ENCODE measurements at places on chromosomes 13 and 19. TPM values are rescaled to one million over a fixed set of nuclear protein-coding genes. Genes with fewer than 3 reads are reported as not detected.

Gene DENND1C
- 0.78 TPM for total RNA-seq

Gene SLC25A42
- total RNA-seq, result 14.9 TPM

GRCh38 chr13:50124536-50125303, 109.5 kb downstream of the KCNRG start:
- peak; percentile 98 for DNase-seq

- peak; percentile 64 for DNase-seq
These were observed 57.6 kb upstream of the URI1 start for GRCh38 chr19:29884466-29884865.

Gene FCAR
- total RNA-seq, result 0.70 TPM

Gene GJB2
- total RNA-seq, result 0.46 TPM

Gene BEST2
- not detected for total RNA-seq

DNA sequence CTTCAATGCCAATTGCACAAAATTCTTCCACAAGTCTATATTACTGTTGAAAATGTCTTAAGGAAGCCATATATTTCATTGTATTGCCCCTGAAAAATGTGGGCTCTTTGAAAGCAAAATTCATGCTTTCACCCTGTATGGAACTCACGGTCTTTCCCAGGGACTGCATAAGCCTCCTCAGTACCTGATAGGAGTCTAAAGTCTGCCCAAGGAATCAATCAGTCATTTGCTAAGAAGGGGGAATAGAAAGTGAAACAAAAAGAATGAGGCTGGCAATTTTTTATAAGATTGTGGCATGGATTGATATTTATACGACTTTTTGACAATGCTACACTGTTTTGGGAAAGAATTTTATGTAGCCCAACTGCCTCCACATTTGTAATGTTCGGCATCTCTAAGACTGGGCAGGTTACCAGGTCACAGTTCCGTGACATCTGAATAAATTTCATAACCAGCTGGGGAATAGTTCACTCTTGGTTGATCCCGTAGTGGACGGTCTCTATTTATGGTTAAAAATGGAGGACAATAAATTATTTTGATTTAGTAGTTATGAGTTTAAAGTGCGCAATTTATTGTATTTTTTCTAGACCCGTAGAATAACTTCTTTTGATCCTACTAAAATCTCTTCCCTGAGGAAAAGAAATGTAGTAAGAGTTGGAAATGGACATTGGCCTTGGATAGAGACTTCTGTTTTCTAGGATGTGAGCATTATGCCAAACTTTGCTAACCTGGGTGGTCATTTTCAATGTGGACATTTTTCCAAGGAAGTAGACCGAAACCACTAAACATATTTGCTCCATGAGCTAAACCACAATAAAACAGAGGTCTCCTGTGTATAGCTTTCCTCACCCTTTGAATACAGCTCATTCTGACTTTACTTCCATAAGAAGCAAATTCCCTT, 1585.4 kb downstream of the EFNB2 start:
- no peak for DNase-seq

- no peak for DNase-seq
These were observed 56.8 kb downstream of the TNFSF13B start for GRCh38 chr13:108326309-108326708.

DNA sequence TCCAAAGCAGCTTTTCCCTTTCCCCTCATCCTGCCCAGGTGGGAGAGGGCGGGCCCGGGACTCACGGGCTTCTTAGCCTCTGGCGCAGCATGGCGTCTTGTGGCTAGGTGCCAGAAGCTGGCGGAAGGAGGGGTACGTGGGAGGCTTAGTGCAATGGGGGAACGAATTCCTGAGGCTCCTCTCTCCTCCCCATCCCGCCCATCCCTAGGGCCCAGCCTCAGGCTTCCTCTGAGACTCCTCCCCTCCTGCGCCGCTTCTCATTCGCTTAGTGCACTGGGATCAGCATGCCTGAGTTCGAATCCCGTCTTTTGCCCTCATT, 297.8 kb downstream of the ZNF536 start:
- DNase-seq, result no peak

- no peak for DNase-seq
These were observed 1.9 kb downstream of the KLF12 start for GRCh38 chr13:74132152-74132775.

DNA sequence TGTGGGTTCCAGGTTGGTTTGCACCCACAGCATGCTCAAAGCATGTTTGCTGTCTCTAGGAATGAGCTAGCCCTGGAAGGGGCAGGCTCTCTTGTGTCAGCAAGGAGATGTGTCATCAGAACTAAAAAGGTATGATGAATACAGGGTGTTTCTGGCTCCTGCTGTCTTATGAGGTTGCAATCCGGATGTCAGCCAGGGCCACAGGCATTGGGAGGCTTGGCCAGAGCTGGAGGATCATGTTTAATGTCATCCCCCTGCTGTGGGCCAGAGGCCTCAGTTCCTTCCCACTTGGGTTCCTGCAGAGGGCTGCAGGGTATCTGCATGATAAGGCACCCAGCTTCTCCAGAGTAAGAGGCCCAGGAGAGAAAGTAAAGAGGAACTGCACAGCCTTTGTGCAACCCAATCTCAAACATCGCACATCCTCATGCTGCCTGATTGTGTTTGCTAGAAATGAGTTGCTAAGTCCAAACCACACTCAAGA, 193.6 kb downstream of the COL4A1 start:
- no peak for DNase-seq

Gene LACC1
- total RNA-seq, result 8.7 TPM

DNA sequence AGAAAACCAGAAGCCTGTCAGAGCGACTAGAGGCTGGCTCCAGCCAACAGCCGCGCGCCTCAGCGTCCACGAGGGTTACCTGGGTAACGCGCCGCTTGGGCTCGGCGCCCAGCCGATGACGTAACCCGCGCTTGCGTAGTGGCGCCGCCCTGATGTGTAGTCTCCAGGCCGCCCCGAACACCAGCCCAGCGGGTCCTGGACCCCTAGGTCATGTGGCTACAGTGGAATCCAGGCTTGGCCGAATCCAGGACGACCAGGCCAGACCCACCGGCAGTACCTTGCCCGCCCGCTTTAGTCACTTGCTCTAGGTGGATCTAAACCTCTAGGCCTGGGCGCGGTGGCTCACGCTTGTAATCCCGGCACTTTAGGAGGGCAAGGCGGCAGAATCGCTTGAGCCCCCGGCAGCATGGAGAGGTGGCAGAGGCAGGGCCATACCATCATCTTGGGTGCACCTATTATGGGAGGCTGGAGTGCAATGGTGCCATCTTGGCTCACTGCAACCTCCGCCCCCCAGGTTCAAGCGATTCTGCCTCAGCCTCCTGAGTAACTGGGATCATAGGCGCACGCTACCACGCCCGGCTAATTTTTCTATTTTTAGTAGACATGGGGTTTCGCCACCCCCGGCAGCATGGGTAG, 7.2 kb upstream of the ZNF606 start:
- peak; percentile 91 for DNase-seq

GRCh38 chr13:108315991-108316390, 46.5 kb downstream of the TNFSF13B start:
- DNase-seq, result no peak

Gene ANGPTL8
- not detected for total RNA-seq

Gene PSG3
- not detected for total RNA-seq

DNA sequence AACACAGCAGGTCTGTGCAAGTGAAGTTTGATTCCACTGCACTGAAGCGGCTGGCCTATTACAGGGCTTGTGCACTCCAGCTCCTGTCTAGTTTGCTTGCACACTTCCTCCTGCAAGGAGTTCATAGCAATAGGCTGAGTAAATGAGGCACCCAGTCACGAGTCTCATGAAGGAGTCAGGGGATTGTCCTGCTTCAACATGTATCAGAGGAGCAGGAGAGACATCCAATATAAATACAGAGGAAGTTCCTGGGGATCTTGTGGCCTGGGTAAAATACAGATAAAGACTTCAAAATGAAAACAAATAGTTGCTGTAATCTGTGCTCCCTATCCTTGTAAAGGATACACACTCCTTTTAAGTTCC, 259.9 kb downstream of the SLITRK1 start:
- DNase-seq, result no peak

DNA sequence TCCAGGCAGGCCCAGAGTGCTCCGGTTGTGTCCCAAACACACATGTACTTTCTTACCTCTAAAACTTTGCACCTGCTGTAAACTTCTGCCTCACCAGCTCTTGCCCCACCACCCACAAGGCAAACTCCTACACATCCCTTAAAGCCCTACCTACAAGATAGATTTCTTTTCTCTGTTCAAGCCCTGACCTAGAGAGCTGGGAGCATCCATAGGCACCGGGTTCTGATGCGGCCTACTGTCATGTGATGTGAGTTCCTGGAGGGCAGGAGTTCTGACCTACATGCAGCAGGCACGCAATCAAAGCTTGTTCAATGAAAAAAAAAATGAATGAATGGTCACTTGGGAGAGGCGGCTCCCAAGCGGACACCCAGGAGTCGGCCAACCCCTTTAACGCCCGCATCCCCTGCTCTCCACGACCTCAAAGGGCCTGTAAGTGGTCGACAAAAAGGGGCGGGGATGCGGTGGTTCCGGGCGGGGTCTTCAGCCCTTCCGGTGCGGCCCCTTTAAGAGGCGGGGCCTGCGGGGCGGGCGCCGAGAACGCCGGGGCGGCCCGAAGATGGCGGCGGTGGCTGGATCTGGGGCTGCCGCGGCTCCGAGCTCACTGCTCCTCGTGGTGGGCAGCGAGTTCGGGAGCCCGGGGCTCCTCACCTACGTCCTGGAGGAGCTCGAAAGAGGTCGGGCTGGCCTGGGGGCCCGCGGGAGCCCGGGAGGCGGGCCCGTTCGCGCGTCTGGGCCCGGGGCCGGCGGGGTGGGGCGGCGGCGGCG, at the start of gene MAP1S:
MAP1S (plus strand) TSS at position 534 of the 765 bp plus-strand sequence; CDS start at position 557, 23 bp downstream.
- peak; percentile 84 for DNase-seq

Gene MUC16
- total RNA-seq, result 0.03 TPM

DNA sequence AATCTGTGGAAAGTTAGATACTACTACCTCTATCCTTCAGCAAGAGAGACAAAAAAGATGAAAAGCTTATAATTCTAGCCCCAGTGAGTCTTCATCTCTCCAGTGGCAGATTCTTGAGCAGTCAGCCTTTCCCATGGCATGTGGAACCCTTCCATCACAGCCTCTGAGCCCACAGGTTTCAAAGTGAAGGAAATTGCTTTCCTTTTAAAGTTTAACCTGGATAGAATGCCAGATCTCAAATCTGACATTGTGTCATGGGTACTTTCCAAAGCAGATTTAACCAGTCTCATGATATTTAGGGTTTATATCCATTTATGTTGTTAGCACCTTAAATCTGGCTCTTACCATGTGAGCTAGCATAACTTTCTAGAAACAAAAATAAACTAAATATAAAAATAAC, 39.3 kb downstream of the POLR1D start:
- DNase-seq, result no peak

- no peak for DNase-seq
These were observed 4.4 kb downstream of the GRTP1 start for GRCh38 chr13:113359571-113359970.

- DNase-seq, result no peak
These were observed 13.2 kb downstream of the DIAPH3 start for GRCh38 chr13:60150538-60150937.

GRCh38 chr13:34201050-34201913, 383.3 kb downstream of the RFC3 start:
- no peak for DNase-seq

- peak; percentile 93 for DNase-seq
These were observed 1.5 kb upstream of the ATP5F1D start for GRCh38 chr19:1239796-1240737.

Gene PROZ
- total RNA-seq, result not detected

Gene NLRP9
- total RNA-seq, result not detected

DNA sequence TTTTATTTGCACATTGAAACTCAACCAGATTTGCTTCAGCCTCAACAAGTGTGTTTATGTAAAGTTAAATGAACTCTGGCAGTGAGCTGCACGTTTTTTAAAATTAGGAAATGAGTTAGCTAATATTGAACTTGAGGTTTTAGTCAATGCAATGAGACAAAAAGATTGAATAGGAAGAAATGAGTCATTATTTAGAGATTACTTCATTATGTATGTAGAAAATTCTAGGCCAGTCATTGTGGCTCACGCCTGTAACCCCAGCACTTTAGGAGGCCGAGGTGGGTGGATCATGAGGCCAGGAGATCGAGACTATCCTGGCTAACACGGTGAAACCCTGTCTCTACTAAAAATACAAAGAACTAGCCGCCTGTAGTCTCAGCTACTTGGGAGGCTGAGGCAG, 22.8 kb upstream of the CD70 start:
- DNase-seq, result no peak

- DNase-seq, result no peak
These were observed 25.4 kb upstream of the SEMA6B start for GRCh38 chr19:4584670-4585460.

GRCh38 chr19:45763691-45764294, 5.3 kb downstream of the SIX5 start:
- no peak for DNase-seq

DNA sequence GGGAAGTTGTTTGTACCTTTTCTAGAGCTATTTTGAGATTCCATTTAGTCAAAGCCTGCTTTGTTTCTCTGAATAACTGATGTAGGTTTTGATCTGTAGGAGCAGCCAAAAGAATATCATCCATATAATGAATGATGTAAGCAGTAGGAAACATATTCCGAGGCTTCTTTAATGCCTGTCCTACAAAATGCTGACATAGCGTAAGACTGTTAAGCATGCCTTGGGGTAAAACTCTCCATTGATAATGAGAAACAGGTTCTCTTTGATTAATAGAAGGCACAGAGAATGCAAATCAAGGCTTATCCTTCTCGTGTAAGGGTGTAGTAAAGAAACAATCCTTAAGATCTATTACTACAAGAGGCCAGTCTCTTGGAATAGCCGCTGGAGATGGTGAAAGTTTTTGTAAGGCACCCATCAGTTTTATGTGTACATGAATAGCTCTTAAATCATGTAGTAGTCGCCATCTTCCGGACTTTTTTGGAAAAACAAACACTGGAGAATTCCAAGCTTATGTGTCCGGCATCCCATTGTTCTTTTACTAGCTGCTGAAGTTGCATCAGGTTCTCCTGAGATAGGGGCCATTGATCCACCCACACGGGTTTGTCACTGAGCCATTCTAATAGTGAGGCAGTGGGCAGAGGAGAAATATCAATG, 13.5 kb downstream of the FPR3 start:
- no peak for DNase-seq

DNA sequence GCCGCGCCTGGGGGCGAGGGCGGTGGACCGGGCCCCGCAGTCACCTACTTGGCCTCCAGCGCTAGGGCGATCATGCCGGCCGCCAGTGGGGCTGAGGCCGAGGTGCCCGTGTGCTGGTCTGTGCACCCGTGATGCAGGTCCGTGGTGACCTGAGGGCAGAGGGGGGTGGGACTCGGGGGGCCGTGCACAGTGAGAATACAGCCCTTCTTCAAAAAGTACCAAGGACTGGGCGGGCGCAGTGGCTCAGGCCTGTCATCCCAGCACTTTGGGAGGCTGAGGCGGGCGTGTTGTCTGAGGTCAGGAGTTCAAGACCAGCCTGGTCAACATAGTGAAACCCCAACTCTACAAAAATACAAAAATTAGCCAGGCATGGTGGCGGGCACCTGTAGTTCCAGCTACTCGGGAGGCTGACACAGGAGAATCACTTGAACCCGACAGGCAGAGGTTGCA, 5.0 kb upstream of the C19orf25 start:
- no peak for DNase-seq
